ENCODE measurements at places on chromosomes 1 and 21.

DNA sequence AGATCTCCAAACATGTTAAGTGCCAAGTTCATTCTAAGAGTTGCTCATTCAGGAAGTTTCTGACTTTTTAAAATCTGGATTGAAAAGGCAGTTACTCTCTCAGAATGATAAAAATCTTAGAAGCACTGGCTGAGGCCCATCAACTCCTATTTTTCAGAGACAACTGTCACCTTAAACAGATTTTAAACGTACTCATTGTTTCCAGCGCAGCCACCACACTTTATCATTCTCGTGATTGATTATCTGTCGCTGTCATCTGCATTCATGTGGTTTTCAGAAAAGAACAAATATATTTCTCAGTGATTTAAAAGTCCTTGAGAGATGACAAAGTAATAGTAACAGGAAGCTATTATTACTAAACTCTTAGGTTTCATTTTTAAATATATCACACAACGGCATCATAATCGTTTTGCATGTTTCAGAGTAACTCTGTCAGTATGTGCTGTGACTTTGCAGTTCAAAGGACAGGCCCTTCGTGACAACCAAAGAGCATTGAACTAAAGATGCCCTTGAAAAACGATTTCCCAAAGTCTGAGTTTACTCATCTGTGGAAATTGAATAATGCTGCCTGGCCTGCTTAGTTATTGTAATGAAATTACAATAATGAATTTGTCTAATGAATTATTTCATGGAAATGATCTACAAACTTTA lies 14.9 kb upstream of the KCNK1 start:
- no peak for DNase-seq

DNA sequence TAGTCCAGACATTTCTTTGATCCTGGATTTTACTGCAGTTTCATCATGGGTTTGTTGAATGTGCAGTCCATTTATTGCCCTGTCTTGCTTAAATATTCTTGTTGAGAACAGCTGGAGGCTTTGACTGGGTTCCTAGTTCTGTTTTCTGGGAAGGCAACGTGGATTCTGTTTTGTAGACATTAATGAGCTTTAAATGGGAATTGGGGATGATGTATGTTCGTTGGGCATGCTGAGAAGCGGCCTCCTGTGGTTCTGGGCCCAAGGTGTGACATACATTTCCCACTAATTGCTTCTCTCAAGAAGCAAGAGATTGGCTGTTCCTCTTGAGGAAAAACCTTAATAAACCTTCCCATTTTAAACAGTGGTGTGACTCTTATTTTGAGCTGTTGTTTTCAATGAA lies 22.9 kb downstream of the INKA2 start:
- DNase-seq = no peak

GRCh38 chr1:148315071-148315811 lies 163.2 kb upstream of the NBPF11 start:
- DNase-seq = no peak

GRCh38 chr1:233672732-233673131 lies 58.8 kb downstream of the KCNK1 start:
- no peak for DNase-seq

- no peak for DNase-seq
These were observed 20.5 kb downstream of the HSPG2 start for GRCh38 chr1:21916447-21917238.

- DNase-seq = no peak
These were observed 106.6 kb downstream of the NPHP4 start for GRCh38 chr1:5885471-5886139.
